CD8-positive, alpha-beta memory T cell (primary cell): ENCODE measurements at places on chromosomes 3 and 15.

- no peak for DNase-seq
Measured at GRCh38 chr3:49707113-49707480, 12.4 kb downstream of the AMIGO3 start.

- DNase-seq = no peak
Measured at GRCh38 chr15:101028321-101028720, 109.2 kb downstream of the LRRK1 start.

DNA sequence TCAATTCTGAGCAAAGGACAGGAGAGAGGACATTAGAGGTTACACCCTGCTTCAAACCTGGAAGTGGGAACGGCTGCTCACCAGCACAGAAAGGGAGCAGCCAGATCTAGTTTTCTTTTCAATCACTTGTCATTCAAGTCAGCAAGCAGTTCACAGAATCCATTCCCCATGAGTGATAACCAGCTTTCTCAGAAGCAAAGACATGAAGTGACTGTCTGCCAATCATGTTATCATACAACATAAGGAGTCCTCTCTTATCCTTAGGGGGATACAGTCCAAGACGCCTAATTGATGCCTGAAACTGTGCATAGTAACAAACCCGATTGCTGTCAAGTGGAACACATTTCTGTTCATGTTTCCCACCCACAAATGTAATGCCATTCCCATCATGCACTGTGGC is 54.7 kb downstream of the FAM98B start:
- no peak for DNase-seq

GRCh38 chr3:152508705-152509104 is 240.0 kb downstream of the MBNL1 start:
- DNase-seq = no peak

DNA sequence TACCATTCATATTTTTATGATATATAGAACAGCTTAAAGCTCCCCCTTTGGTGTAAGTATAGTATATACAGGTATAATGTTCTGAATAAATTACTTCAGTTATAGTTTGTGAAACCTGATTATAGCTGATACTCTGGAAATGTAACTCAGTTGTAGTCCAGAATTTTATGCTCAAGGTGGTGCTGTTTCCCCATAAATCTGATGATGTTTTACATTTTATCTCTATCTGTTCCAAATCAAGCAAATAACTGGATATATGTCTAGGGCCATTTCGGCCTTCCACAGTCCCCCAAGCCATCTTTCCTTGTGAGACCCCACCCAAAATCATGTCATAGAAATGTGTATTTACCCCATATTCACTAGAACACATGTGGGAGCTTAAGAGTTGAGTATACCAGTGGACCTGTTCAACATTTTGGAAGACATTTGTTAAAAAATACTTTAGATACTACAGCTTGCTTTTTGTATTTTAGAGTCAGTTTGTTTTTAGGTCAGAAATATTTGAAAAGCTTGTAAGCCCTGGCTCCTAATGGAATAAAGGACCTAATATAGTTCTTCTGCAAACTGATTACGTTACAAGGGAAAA is 107.1 kb downstream of the ATG7 start:
- DNase-seq = no peak

GRCh38 chr3:61520966-61521628 is 40.3 kb upstream of the PTPRG start:
- DNase-seq = no peak

- no peak for DNase-seq
Measured at GRCh38 chr3:56806407-56806806, 4.7 kb upstream of the ARHGEF3 start.

DNA sequence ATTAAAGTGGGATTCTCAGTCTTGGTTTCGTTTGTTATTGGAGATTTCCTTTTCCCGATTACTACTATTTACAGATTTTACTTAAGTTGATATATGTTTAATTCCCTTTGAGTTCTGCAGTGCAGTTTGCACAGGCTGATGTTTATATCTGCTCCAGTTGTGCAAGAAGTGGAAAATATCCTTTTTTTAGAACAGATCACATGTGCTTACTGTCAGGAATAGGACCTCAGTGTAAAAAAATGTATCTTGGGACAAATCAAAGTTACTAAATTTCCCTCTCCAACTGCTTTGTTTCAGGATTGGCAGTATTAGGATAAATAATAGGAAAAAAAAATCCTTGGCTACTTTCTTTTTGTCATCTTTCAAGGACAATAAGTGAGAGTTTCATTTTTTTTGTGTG is 6.9 kb downstream of the MITF start:
- no peak for DNase-seq

DNA sequence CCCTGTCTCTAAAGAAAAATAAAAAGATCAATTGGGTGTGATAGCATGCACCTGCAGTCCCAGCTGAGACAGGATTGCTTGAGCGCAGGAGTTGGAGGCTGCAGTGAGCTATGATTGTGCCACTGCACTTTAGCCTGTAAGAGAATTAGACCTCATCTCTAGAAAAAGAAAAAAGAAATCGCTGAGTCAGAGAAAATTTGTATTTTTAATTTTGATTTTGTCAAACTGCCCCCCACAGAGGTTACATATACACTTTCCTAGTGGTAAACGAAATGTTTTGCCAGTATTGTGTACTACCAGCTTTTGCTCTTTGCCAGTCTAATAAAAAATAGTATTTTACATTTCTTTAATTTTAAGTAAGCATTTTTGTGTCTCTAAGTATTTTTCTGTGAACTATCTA is 5.3 kb upstream of the CRYGS start:
- no peak for DNase-seq

DNA sequence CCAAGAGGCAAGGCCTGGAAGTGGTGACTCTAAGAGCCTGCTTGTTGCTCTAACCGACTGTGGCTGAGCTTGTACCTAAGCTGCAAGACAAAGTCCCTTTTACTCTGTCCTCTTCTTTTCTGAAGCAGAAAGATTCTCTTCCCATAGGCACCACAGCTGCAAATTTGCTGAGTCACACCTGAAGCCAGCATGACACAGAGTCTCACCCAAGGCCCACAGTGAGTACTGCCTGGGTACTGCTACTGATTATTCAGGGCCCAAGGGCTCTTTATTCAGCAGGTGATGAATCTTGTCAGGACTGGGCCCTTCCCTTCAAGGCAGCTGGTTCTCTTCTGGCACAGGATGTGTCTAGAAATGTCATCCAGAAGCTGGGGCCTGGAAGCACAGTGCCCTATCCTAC is 18.9 kb upstream of the TIGIT start:
- DNase-seq = no peak

GRCh38 chr15:32888221-32888761 is 170.5 kb downstream of the GREM1 start:
- DNase-seq = no peak
